Midbrain (tissue), 1 donor: ENCODE measurements at places on chromosomes 7 and 10.
A peak's percentile ranks its signal among the peaks of the same experiment; 100 is the strongest.

- DNase-seq: peak; percentile 34
Observed at GRCh38 chr7:18356191-18356645, 139.3 kb upstream of the HDAC9 start.

- DNase-seq: no peak
Observed at GRCh38 chr7:77843194-77843593, 44.6 kb downstream of the PHTF2 start.

- DNase-seq: no peak
Observed at GRCh38 chr7:90613088-90613498, 17.0 kb downstream of the CDK14 start.

DNA sequence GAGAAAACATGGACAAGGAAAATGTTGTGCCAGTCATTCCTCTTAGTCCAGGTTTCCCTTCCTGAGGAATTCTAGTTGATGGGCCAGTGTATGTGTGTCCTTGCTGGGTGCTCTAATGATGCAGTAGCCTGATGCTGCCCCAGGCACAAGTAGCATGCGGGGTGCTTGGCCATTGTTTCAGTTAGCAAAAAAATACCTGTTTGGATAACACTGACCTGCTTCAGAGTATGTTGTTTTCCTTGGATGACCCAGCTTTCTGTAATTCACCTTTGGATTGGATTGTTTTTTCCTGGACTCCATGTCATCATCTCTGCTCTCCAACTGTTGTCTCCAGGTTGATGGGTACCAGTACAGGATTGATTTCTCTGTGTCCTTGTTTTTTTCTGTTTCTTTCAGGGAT is 169.2 kb downstream of the SND1 start:
- no peak for DNase-seq

- DNase-seq: no peak
Observed at GRCh38 chr10:10542477-10542876, 475.2 kb upstream of the CELF2 start.

DNA sequence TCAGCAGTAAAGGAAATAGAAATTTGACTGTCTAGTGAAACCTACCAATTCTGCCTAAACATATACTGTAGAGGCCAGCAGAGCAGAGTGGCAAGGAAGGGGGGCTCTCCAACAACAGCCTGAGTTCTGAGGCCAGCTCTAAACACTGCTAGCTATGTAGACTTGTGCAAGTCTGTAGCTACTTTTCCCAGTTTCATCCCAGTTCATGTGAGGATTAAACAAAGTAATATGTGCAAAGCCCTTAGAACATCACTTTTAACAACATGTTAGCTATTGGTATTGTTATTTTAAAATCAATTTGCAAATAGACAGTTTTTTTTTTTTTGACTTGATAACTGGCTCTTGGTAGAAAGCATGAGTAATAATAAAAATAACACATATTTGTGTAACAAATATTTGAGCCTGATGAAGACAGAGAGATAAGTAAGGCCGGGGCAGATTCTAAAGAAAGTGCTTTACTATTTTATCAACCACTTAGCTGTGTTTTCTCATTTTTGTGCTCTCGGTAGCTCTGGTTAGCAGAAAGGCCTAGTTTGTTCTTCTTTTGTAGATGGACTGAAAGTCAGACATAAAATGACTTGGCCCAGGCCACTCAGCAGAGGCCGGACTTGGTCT is 9.3 kb downstream of the CHST12 start:
- DNase-seq: no peak

DNA sequence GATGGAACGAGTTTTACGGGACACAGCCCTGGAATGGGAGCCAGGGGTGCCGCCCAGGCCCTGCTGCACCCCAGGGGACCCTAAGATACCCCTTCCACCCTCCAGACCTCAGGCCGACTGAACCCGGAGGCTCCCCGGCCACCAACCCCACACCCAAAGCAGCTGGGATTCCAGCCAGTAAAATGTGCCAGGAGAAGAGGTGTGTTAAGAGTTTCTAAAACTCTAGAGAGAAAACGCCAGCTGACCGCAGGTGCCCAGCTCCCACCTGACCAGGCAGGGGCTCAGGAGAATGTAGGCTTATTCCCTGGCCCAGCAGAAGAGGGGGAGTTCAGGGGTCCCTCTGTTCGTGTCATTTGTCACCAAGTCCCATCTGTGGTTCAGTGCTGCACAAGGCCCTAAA is 17.5 kb downstream of the NUDT1 start:
- no peak for DNase-seq

DNA sequence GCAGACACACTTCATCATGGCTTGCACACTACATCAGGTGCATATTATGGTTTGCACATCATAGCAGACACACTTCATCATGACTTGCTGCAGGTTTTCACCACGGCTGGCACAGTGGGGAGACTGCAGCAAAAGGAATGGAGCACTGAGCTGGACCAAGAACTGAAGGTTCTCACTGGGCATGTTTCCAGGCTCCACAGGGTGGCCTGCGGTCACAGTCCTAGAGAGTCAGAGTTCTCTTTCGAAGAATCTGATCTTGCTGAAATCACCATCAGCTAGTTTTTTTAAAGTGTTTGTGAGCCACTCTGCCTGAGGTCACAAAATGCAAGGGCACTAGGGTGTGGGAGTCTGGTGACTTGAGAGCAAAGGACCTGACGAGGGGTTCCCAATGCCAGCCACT is 140.4 kb upstream of the NPY start:
- DNase-seq: no peak

DNA sequence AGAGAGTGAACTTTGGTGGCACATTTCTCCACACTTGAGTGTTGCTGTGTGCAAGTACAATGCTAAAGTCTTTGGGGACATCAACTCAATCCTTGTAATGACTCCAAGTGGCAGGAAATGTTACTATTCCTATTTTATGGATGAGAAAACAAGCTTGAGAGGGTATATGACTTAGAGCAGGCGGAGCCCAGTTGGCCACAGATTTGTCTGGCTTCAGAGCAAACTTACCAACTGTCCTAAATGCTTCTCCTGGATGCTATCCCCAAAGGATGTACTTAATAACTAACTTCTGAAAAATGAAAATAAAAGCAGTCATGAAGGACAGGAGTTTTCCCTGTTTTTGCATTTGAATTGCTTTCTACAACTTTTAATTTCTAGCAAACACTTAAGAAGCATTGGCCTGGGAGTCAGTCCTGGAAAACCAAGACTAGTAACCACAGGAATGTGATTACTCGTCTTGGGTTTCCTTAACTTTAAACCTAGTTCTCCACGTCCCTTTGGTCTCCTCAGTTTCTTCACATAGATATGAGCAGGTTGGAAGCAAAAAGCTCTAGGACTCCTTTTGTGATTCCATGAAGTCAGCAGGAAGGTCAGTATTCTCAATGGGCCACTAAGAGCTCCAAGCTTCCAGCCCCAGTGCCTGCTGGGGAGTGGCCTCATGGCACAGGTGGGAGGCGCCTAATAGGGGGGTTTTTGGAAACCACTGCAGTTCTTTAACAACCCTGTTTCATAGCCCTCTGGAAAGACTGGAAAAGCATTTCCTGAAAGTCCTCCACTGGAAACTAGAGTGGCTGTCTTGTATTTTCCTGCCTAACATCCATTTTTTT is 140.8 kb downstream of the GLCCI1 start:
- DNase-seq: no peak

GRCh38 chr10:86103391-86104101 is 263.0 kb downstream of the GRID1 start:
- DNase-seq: no peak

DNA sequence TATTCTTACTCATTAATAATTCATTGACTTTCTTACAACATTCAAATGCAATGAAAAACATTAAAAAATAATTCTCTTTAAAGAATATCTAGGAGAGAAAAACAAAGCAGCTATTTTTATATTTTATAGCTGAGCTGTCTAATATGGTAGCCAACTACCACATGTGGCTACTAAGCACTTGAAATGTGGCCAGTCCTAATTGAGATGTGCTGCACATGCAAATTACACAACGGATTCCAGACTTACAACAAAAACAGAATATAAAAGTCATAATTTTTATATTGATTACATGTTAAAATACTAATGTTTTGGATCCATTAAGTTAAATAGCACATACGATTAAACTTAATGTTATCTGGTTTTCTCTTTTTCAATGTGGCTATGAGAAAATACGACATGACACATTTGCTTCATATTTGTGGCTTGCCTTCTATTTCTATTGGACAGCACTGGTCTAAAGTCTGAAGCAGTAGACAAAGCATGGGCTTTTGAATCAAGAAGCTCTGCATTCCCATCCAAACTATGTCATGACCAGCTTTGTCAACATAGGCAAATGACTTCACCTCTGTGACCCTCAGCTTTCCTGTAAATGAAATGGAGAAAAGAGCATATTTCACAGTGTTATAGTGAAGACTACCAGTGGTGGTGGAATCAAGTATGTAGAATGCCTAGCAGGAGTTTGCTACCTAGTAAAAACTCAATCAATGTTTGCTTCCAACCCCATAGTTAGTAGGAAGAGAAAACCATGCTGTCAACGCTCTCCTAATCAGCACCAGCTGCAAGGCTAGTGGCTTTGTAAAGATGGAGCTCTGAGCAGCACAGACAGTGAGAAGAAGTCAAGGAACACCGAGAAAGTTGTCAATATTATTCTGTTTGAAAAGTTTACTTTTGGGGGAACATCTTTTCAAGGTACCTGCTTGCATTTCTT is 37.1 kb upstream of the GDF10 start:
- DNase-seq: no peak

- no peak for DNase-seq
Observed at GRCh38 chr7:117041007-117041406, 87.7 kb downstream of the ST7 start.

- DNase-seq: no peak
Observed at GRCh38 chr7:80630608-80631405, 7.6 kb upstream of the CD36 start.

DNA sequence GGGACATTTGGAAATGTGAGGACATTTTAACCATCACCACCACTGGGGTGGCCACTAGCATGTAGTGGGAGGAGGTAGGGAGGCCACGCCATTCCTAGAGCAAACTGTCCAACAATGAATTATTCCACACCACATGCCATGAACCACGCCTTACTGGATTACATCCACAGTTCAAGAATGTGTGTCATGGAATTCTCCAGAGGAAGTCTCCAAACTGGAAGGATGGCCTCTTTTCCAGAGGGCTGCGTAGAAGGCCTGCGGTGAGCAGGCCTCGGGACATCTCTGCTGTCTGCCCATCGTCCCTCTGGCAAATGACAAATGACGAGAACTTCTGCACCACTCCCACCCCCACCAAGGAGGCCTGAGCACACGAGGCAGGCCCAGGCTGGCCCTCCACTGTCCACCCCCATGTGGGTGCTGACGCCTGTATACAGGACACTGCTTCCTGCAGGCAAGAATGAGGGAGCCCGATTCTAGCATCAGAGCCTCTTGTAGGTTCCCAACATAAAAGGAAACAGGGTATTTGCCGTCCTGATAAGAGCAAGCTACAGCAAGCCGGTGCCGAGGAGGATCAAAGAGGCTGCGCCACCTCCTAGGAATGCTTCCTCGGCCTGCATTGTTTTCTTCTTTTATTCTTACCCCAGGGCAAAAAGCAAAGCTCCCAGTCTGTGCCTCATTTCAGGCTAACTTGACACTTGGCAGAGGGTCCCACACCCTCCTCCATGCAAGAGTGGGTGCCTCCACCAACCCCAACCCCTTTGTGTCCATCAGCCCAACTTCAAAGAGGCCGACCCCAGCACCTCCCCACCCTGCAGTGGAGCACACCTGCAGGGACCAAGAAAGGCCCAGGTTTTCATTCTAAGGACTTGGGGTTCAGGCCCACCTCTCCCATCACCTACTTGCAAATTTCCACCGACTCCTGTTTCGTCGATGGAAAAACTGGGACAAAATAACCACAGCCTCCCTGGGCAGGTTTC is 23.9 kb downstream of the TNS3 start:
- DNase-seq: no peak

- no peak for DNase-seq
Observed at GRCh38 chr7:5755704-5756504, 25.6 kb downstream of the RNF216 start.

DNA sequence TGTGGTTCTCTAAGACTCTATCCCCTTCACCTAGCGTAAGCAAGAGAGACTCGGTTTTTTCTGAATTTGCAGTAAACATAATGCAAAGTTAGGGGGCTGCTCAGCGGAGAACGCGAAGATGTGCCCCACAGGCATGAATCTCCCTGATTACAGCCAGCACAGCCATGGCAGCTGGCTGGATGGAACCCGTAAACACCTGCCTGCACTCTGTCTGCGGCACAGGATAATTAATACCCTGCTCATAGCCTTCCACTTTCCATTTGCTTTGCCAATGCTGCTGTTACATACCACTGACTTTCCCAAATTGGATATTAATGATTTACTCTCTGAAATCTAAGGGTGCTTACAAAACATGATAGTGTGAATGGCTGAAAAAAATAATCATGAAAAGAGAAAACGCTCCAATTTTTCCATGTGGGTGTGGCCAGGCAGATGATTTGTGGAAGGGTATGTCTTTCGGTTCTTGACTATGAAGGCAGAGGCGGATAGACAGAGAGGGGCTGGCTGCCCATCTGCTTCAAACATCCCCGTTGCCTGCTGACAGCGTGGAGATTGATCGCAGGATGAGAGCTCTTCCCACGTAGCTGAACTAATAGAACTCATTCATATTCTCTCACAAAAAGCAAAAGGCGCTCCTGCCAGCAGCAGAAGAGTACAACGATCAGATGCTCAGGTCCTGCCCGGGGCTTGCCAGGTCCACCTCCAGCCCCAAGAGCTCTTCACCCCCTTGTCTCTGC is 193.2 kb upstream of the GHITM start:
- no peak for DNase-seq

- DNase-seq: no peak
Observed at GRCh38 chr7:47465191-47465590, 116.7 kb downstream of the TNS3 start.

- no peak for DNase-seq
Observed at GRCh38 chr10:133009218-133009950, 67.0 kb upstream of the CFAP46 start.

- DNase-seq: no peak
Observed at GRCh38 chr7:20229646-20230500, 12.7 kb upstream of the MACC1 start.

DNA sequence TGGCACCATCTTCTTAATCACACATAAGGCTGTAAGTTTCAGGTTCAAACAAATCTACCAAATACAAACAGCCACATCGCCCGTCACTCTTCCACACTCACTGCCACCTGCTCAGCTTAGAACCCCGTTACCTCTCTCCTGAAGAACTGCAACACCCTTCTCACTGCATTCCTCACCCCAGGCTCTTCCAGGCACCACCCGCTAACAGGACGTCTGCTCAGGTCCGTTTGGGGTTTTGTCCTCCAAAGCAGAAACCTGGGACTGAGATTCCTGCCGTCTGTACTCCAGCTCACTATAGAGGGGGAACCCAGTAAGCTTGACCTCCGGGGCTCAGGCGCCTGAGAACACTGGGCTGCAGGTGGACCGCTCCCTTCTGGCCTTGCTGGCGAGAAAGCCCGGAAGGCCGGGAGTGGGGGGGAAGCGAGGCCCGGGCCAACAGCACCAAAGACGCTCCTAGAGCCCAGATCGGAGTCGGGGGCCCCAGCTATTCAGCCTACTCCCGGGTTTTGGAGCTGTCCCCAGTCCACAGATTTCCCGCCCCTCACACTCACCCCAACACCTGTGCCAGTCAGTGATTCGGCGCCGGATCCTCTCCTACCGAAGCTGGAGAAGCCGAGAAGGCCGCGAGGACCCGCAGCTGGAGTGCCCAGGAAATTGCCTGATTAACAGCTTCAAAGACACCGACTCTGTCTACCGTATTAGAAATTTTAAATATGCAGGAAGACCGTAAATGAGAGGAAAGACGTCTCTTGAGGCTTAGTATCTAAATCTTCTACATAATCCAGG is at the start of gene AP3M1:
Gene AP3M1, minus strand, starts transcription at position 625 of the 786 bp plus-strand sequence. CDS start 12,449 bp downstream, outside the sequence.
- DNase-seq: no peak

GRCh38 chr7:99455874-99456273 is 10.1 kb downstream of the ATP5MF start:
- no peak for DNase-seq
